Foreskin fibroblast (primary cell): ENCODE measurements at places on chromosomes 5 and 9.
A peak's percentile ranks its signal among the peaks of the same experiment; 100 is the strongest.

GRCh38 chr5:137236849-137237507 is 262.1 kb downstream of the SPOCK1 start:
- no peak for DNase-seq

GRCh38 chr9:5455181-5455580 is 4.8 kb downstream of the CD274 start:
- peak; percentile 66 for DNase-seq

- DNase-seq, result peak; percentile 30
Measured at GRCh38 chr5:65808251-65808741, 86.3 kb downstream of the NLN start.

DNA sequence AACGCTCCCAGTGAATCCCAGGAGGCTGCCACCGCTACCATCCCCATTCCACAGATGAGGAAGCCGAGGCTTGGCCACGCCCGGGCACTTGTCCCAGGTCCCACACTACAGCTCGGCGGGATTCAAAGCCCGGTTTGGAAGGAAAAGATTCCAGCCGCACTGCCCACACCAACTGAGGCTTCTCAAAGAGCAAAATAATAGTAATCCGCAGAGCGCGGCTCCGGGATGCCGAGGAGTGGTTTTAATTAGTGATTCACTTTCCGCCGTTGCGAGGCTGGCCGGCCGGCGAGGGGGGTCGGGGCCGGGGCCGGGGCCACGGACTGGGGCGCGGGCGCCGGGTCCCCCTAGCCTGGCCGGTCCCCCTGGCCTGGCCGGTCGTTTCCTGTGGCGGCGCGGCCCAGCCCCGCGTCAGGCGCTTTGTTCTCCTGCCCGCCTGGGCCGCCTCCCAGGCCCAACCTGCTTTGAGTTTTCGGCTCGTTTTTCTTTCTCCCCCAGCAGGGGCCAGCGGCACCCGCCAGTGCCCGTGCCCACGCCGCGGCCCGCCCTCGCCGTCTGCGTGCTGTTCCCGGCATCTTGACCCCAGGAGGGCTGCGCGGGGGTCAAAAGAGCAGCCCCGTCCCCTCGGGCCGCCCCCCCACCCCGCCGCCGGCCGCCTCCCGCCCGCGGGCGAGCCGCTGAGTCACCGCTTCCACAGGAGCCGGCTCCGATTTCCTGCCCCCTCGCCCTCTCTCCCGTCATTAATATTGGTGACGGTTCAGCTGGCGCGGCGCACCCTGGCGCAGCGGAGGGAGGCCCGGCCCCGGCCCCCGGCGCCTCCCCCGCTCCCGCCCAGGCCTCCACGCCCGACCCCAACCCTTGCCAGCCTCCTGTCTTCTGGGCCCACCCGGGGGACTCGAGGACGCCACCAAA is 31.2 kb downstream of the FGF18 start:
- peak; percentile 72 for DNase-seq

DNA sequence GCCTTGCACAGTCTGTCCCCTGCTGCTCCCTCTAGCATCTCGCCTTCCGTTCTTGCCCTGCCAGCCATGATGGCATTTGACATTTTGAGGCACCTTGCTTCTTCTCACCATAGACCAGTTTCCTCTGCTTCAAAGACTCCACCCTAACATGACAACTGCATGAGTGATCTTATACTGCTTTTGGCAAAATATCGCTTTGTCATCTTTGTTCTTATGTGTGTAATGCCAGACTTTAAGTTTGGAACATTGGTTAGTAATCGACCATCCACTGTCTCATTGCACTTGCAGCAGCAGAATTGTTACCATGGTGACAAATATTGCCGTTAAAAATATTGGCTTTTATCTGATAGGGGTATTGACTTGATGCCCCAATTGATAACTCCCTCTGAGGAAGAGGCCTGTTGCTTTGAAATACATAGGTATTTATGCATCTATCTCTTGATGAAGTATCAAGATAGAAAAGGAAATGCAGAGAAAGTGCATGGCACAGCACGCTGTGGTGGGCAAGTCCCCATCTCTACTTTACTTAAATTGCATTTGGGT is 6.8 kb downstream of the GARIN3 start:
- no peak for DNase-seq

DNA sequence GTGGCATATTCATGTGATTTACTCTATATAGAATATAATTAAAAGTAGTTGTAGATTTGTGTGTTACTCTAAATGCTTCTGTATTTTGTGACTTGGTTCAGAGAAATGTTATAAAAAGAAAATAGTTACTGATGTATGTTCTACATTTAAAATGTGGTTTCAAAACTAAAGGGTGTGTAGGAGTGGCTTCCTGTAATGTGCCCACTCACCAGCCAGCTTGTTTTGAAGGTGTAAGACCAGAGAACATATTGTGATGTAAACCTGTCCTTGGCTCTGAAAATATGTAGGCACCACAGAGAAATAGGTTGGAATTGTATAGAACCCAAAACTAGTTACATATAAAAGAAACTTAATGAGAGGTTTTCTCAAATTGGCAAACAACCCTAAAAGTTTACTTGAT is 51.2 kb upstream of the ARRDC3 start:
- DNase-seq, result no peak

DNA sequence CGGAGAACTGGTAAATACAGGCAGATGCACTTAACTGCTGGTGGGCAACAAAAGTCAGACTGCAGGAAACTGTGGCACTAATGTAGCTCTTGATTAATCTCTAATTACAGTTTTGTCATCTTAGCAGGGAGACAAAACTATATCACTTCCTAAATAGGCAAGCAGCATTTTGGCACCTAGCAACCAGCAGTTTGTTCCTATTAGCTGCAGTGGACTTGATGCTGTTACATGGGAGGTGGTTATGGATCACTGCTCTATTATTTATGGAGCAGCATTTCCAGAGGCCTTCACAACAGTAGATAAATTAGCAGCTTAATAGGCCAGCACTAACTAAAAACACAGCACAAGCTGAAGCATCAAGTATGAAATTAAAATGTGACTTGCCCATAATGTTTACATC is 518.3 kb upstream of the ITGA1 start:
- no peak for DNase-seq

- DNase-seq, result peak; percentile 8
Measured at GRCh38 chr9:78745331-78745730, 448.4 kb downstream of the PSAT1 start.

DNA sequence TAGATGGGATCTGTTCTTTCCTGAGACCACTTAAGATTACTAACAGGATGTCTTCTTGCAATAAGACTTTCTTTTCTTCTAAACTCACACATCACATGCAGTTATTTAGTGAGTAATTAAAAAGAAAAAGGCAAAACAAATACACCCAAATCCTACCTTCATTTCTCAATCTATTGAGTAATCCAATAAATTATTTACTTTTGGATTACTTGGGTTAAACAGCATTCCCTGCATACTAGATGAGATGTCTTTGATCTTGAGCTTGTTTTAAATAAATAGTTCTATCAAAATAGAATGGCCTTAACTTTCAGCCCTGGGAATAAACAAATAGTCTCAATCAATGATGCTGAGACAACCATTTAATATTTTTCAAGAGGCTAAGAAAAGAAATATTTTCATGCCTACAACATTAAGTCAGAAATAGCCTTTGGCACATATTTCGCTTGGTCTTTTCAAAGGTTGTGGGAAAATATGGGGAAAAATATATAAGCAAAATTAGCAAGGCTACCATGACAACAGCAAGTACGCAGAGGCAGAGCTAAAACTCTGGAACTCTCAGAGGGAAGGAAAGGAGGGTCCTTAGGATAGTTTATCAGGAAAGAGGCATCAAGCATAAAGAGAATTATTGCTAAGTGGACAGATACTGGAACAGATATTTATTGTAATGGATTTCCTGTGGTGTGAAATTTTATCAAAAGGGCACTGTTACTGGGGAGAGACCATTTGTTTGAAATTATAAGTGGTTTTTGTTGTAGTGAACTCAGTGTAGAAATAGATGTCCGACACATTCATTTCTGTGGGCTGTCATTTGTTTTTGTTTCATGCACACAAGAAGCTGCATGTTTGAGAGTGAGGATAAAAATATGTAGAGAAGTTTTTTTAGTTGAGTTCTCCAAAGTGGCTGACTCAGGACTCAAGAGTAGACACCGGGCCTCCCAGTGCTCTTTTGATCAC is 70.2 kb upstream of the CDH6 start:
- DNase-seq, result no peak

DNA sequence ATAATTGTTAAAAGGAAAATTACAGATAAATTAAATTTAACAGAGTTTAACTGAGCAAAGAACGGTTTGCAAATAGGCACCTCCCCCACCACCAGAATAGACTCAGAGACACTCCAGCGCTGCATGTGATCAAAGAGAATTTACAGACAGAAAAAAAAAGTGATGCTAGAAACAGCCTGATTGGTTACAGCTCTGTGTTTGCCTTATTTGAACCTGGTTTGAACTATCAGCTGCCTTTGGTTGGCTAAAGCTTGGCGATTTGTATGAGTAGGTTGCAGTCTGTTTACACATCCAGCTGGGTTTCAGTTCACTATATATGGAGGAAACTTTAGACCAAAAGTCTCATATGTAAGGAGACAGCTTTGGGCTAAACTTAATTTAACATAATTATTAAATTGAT is 249.1 kb downstream of the ENC1 start:
- no peak for DNase-seq

DNA sequence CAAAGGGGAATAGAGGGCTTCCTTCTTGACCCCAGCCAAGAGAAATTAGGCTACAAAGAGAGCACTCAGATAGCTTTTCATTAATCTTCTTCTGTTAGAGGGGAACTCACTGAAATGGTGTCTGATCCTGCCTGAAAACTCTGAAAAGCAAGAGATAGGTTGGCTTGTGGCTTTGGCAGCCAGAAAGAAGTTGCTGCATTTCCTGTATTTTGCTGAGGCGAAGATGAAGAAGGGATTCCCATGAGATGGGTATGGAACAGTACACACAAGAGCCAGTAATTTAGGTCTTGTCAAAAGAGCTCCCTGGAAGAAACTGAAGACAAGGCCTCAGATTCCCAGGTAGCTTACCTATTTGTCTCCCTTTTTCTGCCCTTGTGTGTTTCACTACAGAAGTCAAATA is 120.9 kb upstream of the TARS1 start:
- DNase-seq, result no peak

DNA sequence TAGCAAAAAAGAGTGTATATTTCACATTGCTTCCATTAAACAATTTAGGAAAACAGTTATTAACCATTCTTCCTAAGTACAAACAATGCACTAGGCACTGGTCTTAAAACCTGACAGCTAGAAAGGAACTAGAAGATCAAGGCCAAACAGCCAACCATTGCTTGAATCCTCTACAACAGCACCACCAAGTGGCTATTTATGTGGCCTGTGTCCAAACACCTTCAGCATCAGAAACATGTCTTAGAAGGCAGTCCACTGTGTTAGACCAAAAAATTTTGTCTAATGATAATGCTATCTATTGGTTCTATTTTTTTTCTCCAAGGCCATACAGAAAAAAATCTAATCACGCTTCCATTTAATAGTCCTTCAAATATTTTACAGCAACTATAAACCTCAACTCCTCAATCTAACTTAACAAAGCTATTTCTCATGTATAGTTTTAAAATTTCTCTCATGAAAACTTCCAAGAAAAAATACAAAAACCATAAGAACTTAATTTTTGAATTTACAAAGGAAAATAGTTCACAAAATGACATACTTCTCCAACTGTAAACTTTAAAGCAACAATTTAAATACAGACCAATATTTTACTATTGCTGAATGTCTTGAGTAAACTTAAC is 36.1 kb downstream of the CAAP1 start:
- peak; percentile 26 for DNase-seq

- no peak for DNase-seq
Measured at GRCh38 chr9:96214635-96215034, 87.3 kb downstream of the HSD17B3 start.

DNA sequence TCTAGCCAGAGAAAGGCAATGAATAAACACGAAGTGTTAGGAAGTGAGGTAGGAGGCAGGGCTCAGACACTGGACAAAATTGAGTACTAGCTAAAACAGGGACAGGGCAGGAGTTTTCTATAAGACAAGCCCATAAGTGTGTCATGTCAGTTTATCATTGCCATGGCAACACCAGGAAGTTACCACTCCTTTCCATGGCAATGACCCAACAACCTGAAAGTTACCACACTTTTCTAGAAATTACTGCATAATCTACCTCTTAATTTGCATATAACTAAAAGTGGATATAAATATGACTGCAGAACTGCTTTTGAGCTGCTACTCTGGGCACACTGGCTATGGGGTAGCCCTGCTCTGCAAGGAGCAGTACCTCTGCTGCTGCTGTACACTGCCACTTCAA is 442.5 kb upstream of the COX7C start:
- DNase-seq, result no peak

- DNase-seq, result no peak
Measured at GRCh38 chr5:56808211-56808610, 7.1 kb upstream of the MAP3K1 start.

- DNase-seq, result no peak
Measured at GRCh38 chr9:6870650-6871477, 113.1 kb downstream of the KDM4C start.

DNA sequence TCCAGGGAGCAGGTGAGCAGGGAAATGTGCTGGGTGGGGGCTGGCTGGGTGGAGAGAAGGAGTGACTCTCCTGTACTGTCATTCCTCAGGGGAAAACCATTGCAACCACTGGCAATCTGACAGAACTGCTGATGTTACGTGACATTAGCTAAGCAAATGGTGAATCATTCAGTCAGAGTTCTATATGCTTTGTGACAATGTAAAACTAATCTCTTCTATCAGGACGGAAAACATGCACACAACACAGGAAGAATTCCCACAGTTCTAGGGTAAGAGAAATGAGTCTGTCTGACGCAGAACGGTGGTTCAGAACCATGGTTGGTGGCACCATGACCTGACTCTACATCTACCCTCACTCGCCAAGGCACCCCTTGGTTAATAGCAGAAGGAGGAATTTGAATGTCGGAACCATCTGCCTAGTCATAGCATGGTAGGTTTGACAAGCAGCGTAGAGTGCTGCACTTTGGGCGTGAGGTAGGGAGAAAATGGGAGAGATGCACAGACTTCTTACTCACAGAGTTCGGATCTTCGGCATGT is 243.6 kb upstream of the PANK3 start:
- peak; percentile 17 for DNase-seq

GRCh38 chr9:5459289-5459829 is 9.0 kb downstream of the CD274 start:
- DNase-seq, result no peak

GRCh38 chr5:33840927-33841547 is 50.8 kb downstream of the ADAMTS12 start:
- no peak for DNase-seq

DNA sequence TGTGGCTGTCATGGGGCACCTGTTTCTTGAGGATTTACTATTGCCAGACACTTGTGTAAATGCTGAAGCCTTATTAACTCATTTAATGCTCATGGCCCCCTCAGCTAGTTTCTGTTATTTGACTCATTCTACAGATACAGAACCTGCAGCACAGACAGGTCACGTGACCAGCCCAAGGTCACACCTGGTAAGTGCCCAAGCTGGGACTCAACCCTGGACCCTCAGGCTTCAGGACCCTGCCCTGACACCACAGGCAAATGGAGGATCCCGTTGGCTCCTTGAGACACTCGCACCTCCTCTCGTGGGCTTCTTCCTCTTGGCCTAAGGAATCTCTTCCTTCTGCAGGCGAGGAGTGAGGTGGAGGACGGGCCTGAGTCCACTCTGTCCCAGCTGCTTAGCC is 10.6 kb upstream of the NEURL1B start:
- DNase-seq, result no peak
